HFFc6 (cell line): ENCODE measurements at places on chromosomes 12 and 14.

DNA sequence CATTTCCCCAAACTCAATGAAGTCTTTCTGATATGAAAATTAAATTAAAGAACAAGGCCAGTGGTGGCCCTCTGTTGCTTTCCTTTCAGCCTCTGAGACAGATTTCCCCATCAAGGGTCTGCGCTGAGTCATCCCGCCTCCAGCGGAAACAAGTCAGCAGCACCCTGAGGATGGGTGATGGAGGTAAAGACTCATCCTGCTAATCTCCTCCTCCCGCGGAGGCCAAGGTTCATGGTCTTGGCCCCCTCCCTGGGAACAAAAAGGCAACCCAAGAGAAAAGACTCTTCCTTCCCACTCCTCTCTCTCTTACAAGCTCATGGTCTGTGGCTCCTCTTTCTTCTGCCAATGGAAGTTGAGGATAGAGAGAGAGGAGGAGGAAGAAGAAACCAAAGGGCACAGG, 9.0 kb upstream of the NUMB start:
- no peak for DNase-seq

GRCh38 chr12:99257672-99258071, 389.9 kb upstream of the GARIN6 start:
- no peak for DNase-seq

DNA sequence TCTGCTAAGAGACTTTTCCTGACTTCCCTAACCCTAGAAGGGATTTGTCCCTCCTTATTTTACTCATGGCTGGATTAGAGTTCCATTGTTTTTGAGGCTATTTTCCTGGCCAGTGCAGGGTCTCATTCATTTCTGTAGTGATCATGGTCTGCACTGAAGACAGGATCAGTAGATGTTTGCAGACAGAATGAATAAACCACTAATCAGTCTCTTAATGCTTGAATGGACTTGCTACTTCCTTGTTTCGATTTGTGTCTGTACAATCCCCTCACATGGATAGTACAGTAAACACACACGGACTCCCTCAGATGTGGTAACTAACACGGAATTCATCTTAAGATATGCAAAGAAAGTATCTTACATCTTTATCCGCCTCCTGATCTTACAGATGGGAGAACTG, 102.6 kb upstream of the PRB2 start:
- DNase-seq = no peak

GRCh38 chr12:67921286-67921685, 68.0 kb upstream of the IFNG-AS1 start:
- DNase-seq = no peak

DNA sequence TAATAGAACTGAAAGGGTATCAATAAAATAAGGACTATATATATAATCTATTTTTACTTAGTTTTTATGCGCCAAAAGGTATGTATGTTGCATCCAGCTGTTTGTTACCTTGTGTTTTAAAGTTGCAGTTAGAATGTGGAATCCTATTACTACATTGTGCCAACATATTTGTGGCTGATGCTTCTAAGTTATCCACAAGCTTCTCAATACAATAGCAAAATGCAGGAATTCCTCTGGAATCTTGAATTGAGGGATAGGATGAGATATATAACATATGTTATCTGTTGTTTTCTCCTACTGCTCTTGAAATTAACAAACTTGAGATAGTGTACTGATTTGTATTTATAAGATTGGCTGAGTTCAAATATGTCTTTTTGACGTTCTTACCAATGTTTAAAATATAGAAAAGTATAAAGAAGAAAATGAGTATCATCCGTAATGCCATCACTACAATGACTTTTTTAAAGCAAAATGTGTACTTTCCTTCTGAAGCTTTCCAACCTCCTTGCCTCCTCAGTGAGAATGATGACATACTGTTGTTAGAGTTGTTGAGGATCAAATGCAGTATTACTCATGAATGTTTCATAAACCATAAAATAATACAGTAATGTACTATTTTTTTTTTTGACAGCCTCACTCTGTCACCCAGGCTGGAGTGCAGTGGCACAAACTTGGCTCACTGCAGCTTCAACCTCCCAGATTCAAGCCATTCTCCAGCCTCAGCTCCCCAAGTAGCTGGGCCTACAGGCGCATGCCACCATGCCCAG, 6.6 kb downstream of the RAP1B start:
- peak; percentile 41 for DNase-seq

DNA sequence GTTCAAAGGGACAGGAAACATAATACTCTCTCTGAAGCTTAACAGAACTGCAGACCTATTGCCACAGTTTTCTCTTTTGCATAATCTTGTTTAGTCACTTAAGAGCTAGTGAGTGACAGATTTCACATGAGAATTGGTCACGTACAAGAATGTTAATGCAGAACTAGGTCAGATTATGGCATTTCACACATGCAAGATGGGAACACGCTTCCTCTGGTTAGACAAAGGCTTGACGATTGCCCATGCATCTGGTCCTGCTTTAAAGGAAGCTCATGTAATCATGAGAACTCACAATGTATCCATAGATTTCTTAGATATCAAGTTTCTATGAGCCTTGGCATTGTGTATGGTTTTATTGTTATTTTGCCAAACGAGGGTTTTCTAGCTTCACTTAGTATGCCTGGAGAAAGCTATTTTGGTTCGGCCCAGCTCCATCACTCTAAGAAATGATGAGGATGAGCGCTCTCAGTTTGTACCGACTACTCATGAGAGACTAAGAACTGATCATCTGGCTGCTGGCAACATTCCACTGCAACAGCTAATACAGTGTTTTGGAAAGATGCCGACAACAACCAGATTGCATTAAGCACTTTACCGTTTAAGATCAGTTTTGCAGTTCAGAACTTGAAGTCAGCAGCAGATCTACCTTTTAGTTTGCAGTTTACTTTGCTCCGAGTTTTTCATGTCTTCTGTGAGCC, 380.0 kb downstream of the DIO2 start:
- DNase-seq = no peak
